Lung (tissue), 17 donors: ENCODE measurements at places on chromosomes 6 and 20. TPM values are rescaled to one million over a fixed set of nuclear protein-coding genes. Genes with fewer than 3 reads are reported as not detected.

DNA sequence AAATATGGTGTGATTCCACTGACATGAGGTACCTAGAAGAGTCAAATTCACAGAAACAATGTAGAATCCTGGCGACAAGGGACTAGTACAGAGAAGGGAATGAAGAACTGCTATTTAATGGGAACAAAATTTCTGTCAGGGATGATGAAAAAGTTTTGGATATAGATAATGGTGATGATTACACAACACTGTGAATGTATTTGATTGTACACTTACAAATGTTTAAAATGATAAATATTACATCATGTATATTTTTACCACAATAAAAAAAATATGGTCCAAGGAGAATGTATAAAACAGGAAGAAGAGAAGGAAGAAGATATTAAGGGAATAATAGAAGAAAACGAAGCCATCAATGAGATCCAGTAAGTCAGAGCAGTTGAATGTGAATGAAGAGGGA is 8.4 kb upstream of the E2F3 start:
- no peaks in the 10 kb centered on the region for H3K27me3 ChIP-seq
- no peak overlapping the region for H3K27ac ChIP-seq
- H3K4me1 ChIP-seq: no peaks in the 10 kb centered on the region
- no peak overlapping the region for H3K4me3 ChIP-seq

Gene VWA7
- total RNA-seq: 4.6 TPM

Gene AHI1
- 51.7 TPM for total RNA-seq

Gene SPDEF
- 9.6 TPM for total RNA-seq

GRCh38 chr20:23446505-23446904 is 6.2 kb downstream of the CST11 start:
- H3K27ac ChIP-seq: no peak overlapping the region
- H3K27me3 ChIP-seq: peaks cover 2% of the 10 kb centered on the region
- peak; percentile 22 for DNase-seq

Gene IMPG1
- not detected for total RNA-seq

DNA sequence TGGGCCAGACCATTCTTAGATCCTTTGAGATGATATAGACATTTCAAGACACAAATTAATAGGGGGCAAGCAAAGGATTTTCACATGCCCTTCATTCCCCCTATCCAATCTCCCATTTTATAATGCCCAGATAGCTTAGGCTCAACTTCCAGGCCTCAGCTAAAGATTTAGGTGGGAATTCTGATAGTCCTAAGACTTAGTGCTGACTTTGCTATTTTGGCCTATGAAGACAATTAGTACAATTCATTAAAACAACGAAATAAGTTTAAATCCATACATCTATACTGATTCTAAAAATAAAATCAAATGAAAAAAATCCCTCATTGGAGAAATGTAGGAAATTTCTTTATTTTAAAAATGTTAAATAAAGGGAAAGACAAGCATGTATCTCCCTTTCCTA is 259.5 kb downstream of the CBLN4 start:
- H3K4me1 ChIP-seq: no peaks in the 10 kb centered on the region
- H3K27me3 ChIP-seq: no peaks in the 10 kb centered on the region
- H3K27ac ChIP-seq: no peak overlapping the region
- DNase-seq: no peak
- no peak overlapping the region for H3K4me3 ChIP-seq
- H3K36me3 ChIP-seq: no peaks in the 10 kb centered on the region

DNA sequence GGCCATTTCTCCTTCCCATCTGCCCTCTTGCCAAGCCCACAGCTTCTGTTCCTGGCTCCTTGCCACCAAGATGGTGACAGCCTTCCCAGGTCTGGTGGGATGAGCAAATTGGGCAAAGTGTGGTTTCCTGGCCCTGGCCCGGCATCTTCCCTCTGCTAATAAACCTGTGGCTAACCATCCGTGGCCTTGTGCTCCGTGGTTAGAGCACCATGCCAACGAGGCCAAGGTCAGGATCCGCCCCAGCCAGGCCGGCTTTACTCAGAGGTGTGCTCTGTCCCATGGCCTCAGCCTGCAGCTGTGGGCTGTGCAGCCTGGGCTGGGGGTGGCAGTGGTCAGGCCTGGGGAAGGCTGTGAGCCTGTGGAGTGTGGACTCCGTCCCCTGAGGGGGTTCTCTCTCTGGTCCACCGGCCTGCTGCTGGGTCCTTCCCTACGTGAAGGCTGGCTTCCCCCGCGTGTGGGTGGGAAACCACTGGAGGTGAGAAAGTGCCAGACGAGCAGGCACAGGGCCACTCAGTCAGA is 117.4 kb downstream of the VEGFA start:
- DNase-seq: no peak
- H3K36me3 ChIP-seq: no peaks in the 10 kb centered on the region
- no peak overlapping the region for H3K27ac ChIP-seq
- peaks cover 9% of the 10 kb centered on the region for H3K4me1 ChIP-seq
- H3K4me3 ChIP-seq: no peak overlapping the region

GRCh38 chr6:4342407-4343137 is 207.2 kb upstream of the ECI2 start:
- no peaks in the 10 kb centered on the region for H3K36me3 ChIP-seq
- no peak overlapping the region for H3K4me3 ChIP-seq
- no peaks in the 10 kb centered on the region for H3K4me1 ChIP-seq
- no peak for DNase-seq

Gene DEFB124
- total RNA-seq: not detected

DNA sequence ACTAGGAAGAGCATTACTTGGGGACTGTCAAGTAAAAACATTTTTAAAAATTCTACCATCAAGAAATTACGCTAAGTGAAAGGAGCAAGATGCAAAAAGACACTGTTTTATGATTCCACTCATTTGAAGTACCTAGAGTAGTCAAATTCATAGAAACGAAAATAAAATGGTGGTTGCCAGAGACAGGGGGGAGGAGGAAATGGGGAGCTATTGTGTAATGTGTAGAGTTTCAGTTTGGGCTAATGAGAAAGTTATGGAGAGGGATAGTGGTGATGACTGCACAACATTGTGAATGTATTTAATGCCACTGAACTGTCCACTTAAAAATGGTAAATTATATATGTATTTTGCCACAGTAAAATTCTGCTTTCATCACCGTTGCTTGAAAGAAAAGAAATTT is 83.8 kb downstream of the UST start:
- H3K36me3 ChIP-seq: no peaks in the 10 kb centered on the region
- no peak overlapping the region for H3K4me3 ChIP-seq
- no peaks in the 10 kb centered on the region for H3K4me1 ChIP-seq
- DNase-seq: no peak
- no peaks in the 10 kb centered on the region for H3K27me3 ChIP-seq
- H3K27ac ChIP-seq: no peak overlapping the region

DNA sequence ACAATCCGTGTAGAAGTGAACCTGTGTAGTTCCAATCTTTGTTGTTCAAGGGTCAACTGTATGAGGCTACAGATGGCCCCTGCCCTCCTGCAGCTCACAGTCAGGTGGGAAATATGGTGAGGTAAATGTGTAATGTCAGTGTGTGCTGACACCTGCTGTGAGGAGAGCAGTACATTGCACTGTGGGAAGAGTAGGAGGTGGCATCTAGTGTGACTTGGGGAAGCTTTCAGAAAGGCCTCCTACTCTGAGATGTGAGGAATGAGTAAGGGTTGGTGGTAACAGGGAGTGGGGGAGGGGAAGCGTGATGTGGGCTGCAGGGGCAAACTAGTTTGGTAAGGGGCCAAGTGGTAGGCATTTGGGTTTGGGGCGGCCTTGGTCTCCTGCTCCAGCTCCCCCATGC is 188.8 kb downstream of the FARS2 start:
- peaks cover 4% of the 10 kb centered on the region for H3K4me1 ChIP-seq
- H3K27ac ChIP-seq: no peak overlapping the region
- DNase-seq: no peak
- peaks cover 2% of the 10 kb centered on the region for H3K36me3 ChIP-seq

- no peak for DNase-seq
- no peaks in the 10 kb centered on the region for H3K36me3 ChIP-seq
- no peaks in the 10 kb centered on the region for H3K27me3 ChIP-seq
- H3K4me1 ChIP-seq: no peaks in the 10 kb centered on the region
These were observed 47.2 kb downstream of the RGS17 start for GRCh38 chr6:153083869-153084268.

Gene DEF6
- total RNA-seq: 22.1 TPM

DNA sequence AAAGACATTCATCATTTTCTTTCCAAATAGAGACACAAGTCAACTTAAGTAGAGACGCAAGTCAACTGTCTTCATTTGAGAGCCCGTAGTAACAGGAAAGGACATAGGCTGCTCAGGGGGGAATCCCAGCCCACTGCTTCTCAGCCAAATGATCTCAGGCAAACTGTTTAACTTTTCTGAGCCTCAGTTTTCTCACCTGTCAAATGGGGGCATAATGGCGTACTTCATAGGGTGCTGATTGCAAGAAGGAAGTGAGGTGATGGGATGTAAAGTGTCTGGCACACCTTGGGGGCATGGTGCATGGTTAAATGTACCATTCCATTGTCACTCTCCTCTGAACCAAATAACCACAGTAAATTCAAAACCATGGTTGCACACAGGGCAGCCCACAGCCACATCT is 96.5 kb downstream of the EYA2 start:
- no peaks in the 10 kb centered on the region for H3K27me3 ChIP-seq
- no peaks in the 10 kb centered on the region for H3K36me3 ChIP-seq
- no peaks in the 10 kb centered on the region for H3K4me1 ChIP-seq

Gene OR10C1
- total RNA-seq: not detected

Gene MMS22L
- total RNA-seq: 9.8 TPM

Gene KIF3B
- total RNA-seq: 30.6 TPM

Gene APOBEC2
- total RNA-seq: 0.51 TPM

- peaks cover 44% of the 10 kb centered on the region for H3K4me1 ChIP-seq
- no peak for DNase-seq
- H3K4me3 ChIP-seq: no peak overlapping the region
- H3K36me3 ChIP-seq: no peaks in the 10 kb centered on the region
These were observed 109.2 kb downstream of the ARID1B start for GRCh38 chr6:156886409-156886808.

Gene CCDC167
- 19.3 TPM for total RNA-seq

DNA sequence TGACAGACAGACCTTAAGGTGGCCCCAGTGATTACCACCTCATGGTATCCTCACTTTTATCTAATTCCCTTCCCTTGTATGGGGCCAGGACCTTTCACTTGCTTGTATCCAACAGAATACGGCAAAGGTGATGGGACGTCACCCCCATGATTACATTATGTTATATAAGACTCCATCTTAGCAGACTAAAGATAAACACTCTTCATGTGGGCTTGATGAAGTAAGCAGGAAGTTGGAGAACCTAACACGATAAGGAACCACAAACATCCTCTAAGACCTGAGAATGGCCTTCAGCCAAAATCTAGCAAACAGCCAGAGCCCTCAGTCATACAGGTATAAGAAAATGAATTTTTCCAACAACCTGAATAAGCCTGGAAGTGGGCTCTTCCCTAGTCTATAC is 8.0 kb downstream of the SLC17A3 start:
- H3K36me3 ChIP-seq: no peaks in the 10 kb centered on the region
- H3K27me3 ChIP-seq: no peaks in the 10 kb centered on the region
- no peaks in the 10 kb centered on the region for H3K4me1 ChIP-seq
- H3K27ac ChIP-seq: no peak overlapping the region
- no peak overlapping the region for H3K4me3 ChIP-seq
- no peak for DNase-seq

- no peak overlapping the region for H3K4me3 ChIP-seq
- H3K27ac ChIP-seq: no peak overlapping the region
- H3K27me3 ChIP-seq: no peaks in the 10 kb centered on the region
These were observed 6.4 kb downstream of the HINT3 start for GRCh38 chr6:125962900-125963497.

GRCh38 chr6:170371588-170371987 is 65.0 kb downstream of the FAM120B start:
- H3K27ac ChIP-seq: no peak overlapping the region
- no peaks in the 10 kb centered on the region for H3K27me3 ChIP-seq
- no peaks in the 10 kb centered on the region for H3K36me3 ChIP-seq
- DNase-seq: peak; percentile 50
- no peaks in the 10 kb centered on the region for H3K4me1 ChIP-seq

- no peaks in the 10 kb centered on the region for H3K27me3 ChIP-seq
- peak overlapping the region; percentile 7 for H3K27ac ChIP-seq
- peak; percentile 79 for DNase-seq
These were observed 215.1 kb downstream of the SOX4 start for GRCh38 chr6:21808551-21809242.

GRCh38 chr6:57085471-57085870 is 4.5 kb upstream of the ZNF451 start:
- no peak overlapping the region for H3K4me3 ChIP-seq
- H3K36me3 ChIP-seq: no peaks in the 10 kb centered on the region
- no peak for DNase-seq
- H3K27me3 ChIP-seq: no peaks in the 10 kb centered on the region

GRCh38 chr20:6665161-6665560 is 102.3 kb upstream of the BMP2 start:
- H3K4me3 ChIP-seq: no peak overlapping the region
- H3K4me1 ChIP-seq: no peaks in the 10 kb centered on the region
- H3K27ac ChIP-seq: no peak overlapping the region
- H3K36me3 ChIP-seq: no peaks in the 10 kb centered on the region
- H3K27me3 ChIP-seq: no peaks in the 10 kb centered on the region
- no peak for DNase-seq

Gene LAMP5
- 0.31 TPM for total RNA-seq

Gene GSTA5
- total RNA-seq: not detected

- H3K27me3 ChIP-seq: no peaks in the 10 kb centered on the region
- peaks cover 5% of the 10 kb centered on the region for H3K4me1 ChIP-seq
- H3K27ac ChIP-seq: no peak overlapping the region
- no peaks in the 10 kb centered on the region for H3K36me3 ChIP-seq
- no peak overlapping the region for H3K4me3 ChIP-seq
These were observed 52.6 kb upstream of the PDE7B start for GRCh38 chr6:135798751-135799515.

Gene SMAP1
- 21.4 TPM for total RNA-seq

DNA sequence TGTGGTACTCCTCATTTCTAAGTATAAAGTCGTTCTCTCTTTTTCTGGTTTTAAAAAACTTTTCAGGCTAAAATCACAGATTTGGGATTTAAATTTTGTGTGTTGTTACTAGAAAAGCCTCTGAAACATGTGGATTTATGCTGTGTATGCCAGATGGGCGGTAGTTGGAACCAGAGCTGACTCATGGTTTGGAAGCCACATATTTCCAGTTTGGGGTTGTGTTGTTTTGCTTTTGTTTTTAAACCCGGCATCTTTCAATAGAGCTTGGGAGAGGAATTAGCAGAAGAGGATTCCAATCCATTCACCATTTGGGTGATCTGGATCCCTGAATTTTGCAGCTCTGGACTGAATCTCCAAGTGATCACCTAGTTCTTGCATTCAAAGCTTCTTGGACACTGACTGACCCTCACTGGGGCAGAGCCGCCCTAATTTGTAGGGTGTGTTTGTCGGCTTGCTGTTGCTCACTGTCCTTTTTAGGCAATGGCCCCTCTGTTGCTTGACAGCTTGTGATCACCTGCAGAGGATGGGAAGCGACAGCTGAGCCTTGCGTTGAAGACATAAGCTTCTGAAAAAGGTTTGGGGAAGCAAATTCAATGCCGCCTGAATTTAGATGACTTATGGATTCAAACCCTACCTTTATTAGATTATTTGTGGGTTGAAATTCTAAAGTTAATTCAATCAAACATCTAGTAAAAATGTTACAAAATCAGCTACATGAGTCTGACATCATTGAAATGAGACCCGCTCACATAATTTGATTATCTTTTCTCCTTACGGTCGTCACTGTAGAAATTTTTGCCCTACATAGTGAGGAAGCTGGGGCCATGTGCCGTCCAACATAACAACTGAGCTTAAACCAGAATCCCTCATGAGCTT is 79.9 kb upstream of the CD83 start:
- no peaks in the 10 kb centered on the region for H3K4me1 ChIP-seq
- DNase-seq: peak; percentile 35
- no peak overlapping the region for H3K27ac ChIP-seq
- no peaks in the 10 kb centered on the region for H3K36me3 ChIP-seq
- H3K4me3 ChIP-seq: no peak overlapping the region
